ENCODE measurements at places on chromosomes 4 and X. TPM values are rescaled to one million over a fixed set of nuclear protein-coding genes. Genes with fewer than 3 reads are reported as not detected.

- H3K4me1 ChIP-seq = peaks cover 26% of the 10 kb centered on the region
- H3K36me3 ChIP-seq = peaks cover 10% of the 10 kb centered on the region
- H3K4me3 ChIP-seq = no peak overlapping the region
- no peak overlapping the region for H3K27ac ChIP-seq
- no peaks in the 10 kb centered on the region for H3K27me3 ChIP-seq
Observed at GRCh38 chr4:94571715-94572114, 120.0 kb downstream of the PDLIM5 start.

DNA sequence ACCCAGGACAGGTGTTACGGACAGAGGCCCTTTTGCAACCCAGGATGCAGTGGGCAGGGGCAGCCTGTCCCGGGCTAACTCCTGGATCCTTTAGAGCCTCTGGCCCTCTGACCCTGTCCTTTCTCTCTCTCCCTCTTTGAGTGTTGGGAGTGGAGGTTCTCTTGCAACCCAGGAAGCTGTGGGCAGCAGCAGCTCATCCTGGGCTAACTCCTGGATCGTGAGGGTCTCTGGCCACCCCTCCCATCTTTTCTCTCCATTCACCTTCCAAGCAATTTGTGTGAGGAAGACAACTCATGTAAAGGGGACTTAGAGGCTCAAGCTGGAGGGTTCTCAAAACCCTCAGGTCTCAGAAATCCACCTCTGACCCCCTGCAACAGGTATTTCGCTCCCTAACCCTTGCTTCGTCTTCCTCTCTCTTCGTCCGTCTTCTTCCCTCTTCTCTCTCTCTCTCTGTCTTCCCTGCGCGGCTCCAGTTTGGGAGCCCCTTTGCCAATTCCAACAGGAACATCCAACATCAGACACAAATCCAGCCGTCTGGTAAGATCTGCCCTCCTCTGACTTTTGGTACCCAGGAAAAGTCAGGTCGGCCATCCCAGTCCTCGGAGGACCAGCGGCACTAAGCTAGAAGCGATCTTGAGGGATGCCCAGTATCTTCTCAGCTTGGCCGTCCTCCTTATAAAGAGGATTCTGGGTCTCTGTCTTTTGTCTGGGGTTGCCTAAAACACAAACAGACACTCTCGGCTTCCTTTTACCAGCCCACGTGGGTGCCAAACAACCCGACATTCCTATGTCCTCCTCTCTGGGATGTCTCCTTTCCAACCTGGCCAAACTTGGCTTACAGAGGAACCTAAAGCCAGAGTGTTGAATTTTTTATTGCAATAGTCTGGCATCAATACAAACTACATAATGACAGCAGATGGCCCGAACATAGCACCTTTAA lies 7.9 kb downstream of the ASMTL start:
- no peaks in the 10 kb centered on the region for H3K4me1 ChIP-seq
- H3K27me3 ChIP-seq = no peaks in the 10 kb centered on the region
- DNase-seq = no peak
- H3K27ac ChIP-seq = no peak overlapping the region

- peak; percentile 6 for DNase-seq
- H3K27me3 ChIP-seq = no peaks in the 10 kb centered on the region
- no peak overlapping the region for H3K27ac ChIP-seq
- H3K36me3 ChIP-seq = no peaks in the 10 kb centered on the region
- no peaks in the 10 kb centered on the region for H3K4me1 ChIP-seq
Observed at GRCh38 chrX:12065251-12065650, 73.0 kb upstream of the FRMPD4 start.

DNA sequence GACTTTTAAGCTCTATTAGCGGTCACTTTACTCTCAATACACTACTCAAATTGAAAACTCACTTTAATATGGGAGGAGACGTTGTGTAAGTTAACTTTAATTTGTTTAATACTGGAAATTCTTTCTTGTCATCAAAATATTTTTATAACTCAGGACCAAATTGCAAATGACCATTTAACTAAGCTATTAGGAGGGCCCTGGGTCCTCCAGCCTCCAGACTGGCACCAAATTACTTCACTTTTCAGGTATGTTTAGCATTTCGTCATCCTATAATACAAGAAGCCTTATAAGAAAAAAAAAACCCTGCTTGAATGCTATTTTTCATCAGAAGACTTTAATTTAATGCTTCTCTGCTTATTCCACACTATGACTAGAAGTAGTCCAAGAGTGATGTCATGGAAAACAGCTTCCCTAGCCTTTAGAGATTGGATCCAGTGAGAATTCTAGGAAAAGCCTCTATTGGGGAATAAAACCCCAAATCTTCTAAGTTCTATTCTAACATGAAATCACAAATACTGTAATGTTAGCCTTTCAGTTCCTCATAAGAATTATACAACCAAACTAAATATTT lies 6.6 kb downstream of the KLHL15 start:
- H3K36me3 ChIP-seq = no peaks in the 10 kb centered on the region
- H3K4me3 ChIP-seq = no peak overlapping the region
- H3K27me3 ChIP-seq = no peaks in the 10 kb centered on the region

Gene TMPRSS11B
- total RNA-seq = not detected
